Dermis lymphatic vessel endothelial cell (primary cell): ENCODE measurements at places on chromosomes 11 and 22. TPM values are rescaled to one million over a fixed set of nuclear protein-coding genes. Genes with fewer than 3 reads are reported as not detected.

Gene HTR3A
- total RNA-seq: not detected in 2 replicates

Gene OR51D1
- not detected in 2 replicates for total RNA-seq

Gene LRFN4
- total RNA-seq: 14.2 and 17.1 TPM in 2 replicates

Gene CCDC134
- 2.4 and 4.7 TPM in 2 replicates for total RNA-seq

Gene UBE4A
- total RNA-seq: 22.2 and 27.6 TPM in 2 replicates

Gene MRGPRF
- total RNA-seq: not detected in 2 replicates

Gene OR2AG1
- total RNA-seq: not detected in 2 replicates

Gene SYT9
- 0.17 and 0.33 TPM in 2 replicates for total RNA-seq

Gene OR9I1
- not detected in 2 replicates for total RNA-seq

Gene OR52A1
- not detected in 2 replicates for total RNA-seq

Gene CACNA1I
- under 0.01 TPM in 1 of 2 replicates, not detected in the other for total RNA-seq

Gene ADM2
- total RNA-seq: 0.09 and 0.11 TPM in 2 replicates

Gene APOBEC3G
- 4.3 and 6.7 TPM in 2 replicates for total RNA-seq

Gene NDUFA6
- total RNA-seq: 57.3 and 59.2 TPM in 2 replicates

Gene ARSA
- 8.7 and 14.0 TPM in 2 replicates for total RNA-seq

Gene EML3
- 25.7 and 41.2 TPM in 2 replicates for total RNA-seq

Gene CWC15
- total RNA-seq: 38.4 and 40.1 TPM in 2 replicates

Gene OR6A2
- under 0.01 TPM in 1 of 2 replicates, not detected in the other for total RNA-seq

Gene TECTA
- 0.33 and 0.52 TPM in 2 replicates for total RNA-seq

Gene OR6T1
- not detected in 2 replicates for total RNA-seq

Gene RAG2
- total RNA-seq: not detected in 2 replicates

Gene CDKN1C
- total RNA-seq: 36.1 and 86.5 TPM in 2 replicates

Gene ANGPTL5
- total RNA-seq: 0.17 TPM in 1 of 2 replicates, not detected in the other

Gene MS4A6E
- total RNA-seq: not detected in 2 replicates

Gene TMEM45B
- total RNA-seq: 1.5 and 2.4 TPM in 2 replicates

Gene MS4A8
- not detected in 2 replicates for total RNA-seq

Gene RHBDD3
- total RNA-seq: 17.8 and 18.7 TPM in 2 replicates

Gene ATG13
- total RNA-seq: 52.2 and 53.2 TPM in 2 replicates

Gene MYOD1
- not detected in 2 replicates for total RNA-seq

Gene RTN4R
- 0.77 and 1.3 TPM in 2 replicates for total RNA-seq

Gene CRYBA4
- 0.22 TPM in 1 of 2 replicates, not detected in the other for total RNA-seq

Gene OR52I2
- not detected in 2 replicates for total RNA-seq

Gene C11orf91
- 0.09 and 0.11 TPM in 2 replicates for total RNA-seq

Gene IRAG1
- total RNA-seq: 0.69 and 0.87 TPM in 2 replicates

Gene CDC45
- total RNA-seq: 3.1 and 4.0 TPM in 2 replicates

Gene WNT7B
- not detected in 2 replicates for total RNA-seq

Gene NLRX1
- total RNA-seq: 9.5 and 11.1 TPM in 2 replicates
